GM10248 (cell line): ENCODE measurements at places on chromosomes 7 and 10.

- DNase-seq: no peak
Measured at GRCh38 chr7:37356911-37357636, 91.6 kb downstream of the ELMO1 start.

DNA sequence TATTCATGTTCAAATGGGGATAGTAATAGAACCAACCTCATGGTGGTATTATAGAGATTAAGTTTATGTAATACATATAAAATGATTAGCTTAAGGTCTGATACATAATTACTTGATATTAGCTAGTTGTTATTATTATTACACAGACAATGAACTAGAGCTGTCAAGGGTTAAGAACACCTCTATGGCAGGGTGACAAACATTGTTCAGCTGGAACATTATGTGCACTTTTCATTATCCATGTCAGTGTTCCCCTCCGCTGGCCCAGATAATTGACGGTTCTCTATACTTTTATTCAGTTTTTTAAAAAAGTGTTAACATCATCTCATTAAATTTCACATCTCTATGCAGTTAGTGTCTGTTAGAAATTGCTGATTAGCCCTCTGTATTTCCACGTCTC, 142.1 kb downstream of the CDK14 start:
- DNase-seq: no peak

DNA sequence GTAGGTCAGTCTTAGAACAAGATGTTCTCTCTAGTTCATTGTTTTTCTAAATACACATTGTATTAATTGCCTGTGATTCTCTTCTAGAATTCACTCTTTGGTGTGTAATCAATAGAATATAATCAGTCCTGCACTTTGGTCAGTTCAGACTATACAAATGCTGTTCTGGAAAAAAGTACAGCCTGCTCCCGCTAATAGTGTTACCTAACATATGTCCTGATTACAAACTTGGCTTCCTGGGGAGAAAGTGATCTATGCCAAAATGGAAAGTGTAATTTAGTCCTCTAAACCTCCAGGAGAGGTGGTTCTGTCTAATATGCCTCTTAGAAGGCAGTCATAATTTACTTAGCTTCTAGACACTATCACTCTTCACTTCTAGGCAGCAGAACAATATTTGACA, 215.5 kb downstream of the SEMA3D start:
- no peak for DNase-seq

DNA sequence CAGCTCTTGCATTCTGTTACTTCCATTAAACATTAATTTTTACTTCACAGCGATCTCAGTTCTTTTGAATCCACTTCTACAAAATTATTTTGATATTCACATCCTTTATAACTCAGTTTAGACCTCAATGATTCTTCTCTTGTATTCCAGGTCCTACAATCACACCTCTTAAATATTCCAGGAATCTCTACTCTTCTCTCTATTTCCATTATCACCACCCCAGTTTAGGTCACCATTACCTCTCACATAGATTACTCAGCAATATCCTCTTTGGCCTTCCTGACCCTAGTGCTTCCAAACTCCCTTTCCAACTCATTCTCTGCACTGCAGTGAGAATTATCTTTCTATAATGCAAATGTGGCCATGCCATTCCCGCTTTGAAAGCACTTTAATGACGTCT, 27.1 kb upstream of the GPR37 start:
- no peak for DNase-seq

DNA sequence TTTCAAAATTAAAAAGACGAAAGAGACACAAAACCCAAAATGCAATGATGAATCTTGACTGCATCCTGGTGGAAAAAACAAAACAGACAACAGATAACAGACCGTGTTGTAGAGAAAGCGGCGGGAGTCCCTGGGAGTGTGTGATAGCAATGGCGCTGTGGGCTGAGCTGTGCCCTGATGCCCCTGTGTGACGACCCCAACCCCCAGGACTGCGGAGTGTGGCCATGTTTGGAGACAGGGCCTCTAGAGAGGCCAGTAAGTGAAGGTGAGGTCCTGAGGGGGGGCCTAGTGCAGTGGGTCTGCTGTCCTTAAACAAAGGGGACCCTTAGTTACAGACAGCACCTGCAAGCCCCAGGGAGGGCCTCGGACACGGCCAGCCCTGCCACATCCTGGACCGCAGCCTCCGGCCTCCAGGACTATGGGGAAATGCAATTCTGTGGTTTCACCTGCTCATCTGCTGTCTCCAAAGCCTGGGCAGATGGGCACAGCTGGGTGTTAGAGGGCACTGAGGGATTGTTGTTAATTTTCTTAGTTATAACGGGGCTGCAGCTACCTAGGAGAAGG, 277.7 kb downstream of the DNAJB6 start:
- DNase-seq: no peak

DNA sequence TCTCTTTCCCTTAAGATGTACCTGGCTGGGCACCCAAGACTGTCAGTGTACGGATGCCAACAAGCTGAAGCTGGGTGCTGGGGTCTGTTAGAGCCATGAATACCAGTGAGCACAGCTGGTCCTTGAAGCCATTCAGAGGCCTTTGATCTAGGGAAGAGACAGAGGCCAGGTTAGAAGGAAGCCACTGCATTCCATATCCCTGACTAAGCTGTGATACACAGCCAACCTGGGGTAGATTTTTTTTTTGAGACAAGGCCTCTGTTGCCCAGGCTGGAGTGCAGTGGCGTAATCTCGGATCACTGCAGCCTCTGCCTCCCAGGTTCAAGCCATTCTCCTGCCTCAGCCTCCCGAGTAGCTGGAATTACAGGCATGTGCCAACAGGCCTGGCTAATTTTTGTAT, 20.8 kb downstream of the ZDHHC16 start:
- no peak for DNase-seq

- no peak for DNase-seq
Measured at GRCh38 chr10:117609095-117609795, 66.7 kb downstream of the EMX2 start.

- no peak for DNase-seq
Measured at GRCh38 chr7:151836927-151837205, 40.0 kb downstream of the PRKAG2 start.

DNA sequence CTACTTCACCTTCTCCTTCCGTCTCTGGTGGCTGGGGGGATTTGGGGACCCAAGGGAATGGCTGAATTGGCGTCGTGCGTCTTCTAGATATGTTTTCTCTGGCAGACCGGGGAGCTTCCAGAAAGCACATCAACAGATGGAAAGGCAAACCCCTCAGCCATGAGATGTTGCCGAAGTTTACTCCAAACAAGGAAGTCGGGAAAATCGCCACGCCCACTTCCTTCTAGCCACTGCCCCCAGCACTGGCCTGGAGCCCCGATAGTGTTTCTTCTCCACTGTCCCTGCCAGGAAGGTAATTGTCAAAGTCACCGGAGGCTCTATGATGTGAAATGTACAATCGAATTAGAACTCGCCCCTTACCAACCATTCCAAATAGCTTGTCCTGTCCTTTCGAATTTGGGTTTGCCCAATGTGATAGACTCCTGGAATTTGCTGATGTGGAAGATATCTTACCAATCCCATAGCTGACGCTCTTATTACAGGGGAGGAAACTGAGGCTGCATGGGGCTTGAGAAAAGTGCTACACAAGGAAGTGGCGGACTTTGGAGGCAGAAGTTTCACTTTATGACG, 191.0 kb downstream of the LSM5 start:
- no peak for DNase-seq
